ENCODE measurements at places on chromosomes 1 and 21.

GRCh38 chr21:35291973-35292627, 243.0 kb upstream of the RUNX1 start:
- no peaks in the 10 kb centered on the region for H3K36me3 ChIP-seq
- H3K4me1 ChIP-seq: no peaks in the 10 kb centered on the region
- H3K27me3 ChIP-seq: no peaks in the 10 kb centered on the region
- H3K4me3 ChIP-seq: no peak overlapping the region
- DNase-seq: no peak
- H3K27ac ChIP-seq: no peak overlapping the region

- H3K27me3 ChIP-seq: peaks cover 41% of the 10 kb centered on the region
- H3K36me3 ChIP-seq: peaks cover 2% of the 10 kb centered on the region
- H3K4me3 ChIP-seq: no peak within 1 kb of the TSS
- no peak within 1 kb of the TSS for H3K27ac ChIP-seq
- no peak for DNase-seq
- no peaks in the 10 kb centered on the region for H3K4me1 ChIP-seq
Measured at GRCh38 chr1:54017979-54018378, at the start of gene LDLRAD1. Gene LDLRAD1, minus strand, starts transcription at chr1:54018186. Its CDS starts 74 bp downstream, at chr1:54018112.

- H3K36me3 ChIP-seq: peaks cover 17% of the 10 kb centered on the region
- peaks cover 23% of the 10 kb centered on the region for H3K4me1 ChIP-seq
- no peak for DNase-seq
- H3K27ac ChIP-seq: no peak overlapping the region
- H3K4me3 ChIP-seq: peak overlapping the region; percentile 42
Measured at GRCh38 chr1:6623269-6623965, 1.3 kb upstream of the THAP3 start.

- H3K4me1 ChIP-seq: peaks cover 6% of the 10 kb centered on the region
- H3K36me3 ChIP-seq: peaks cover 1% of the 10 kb centered on the region
- H3K27me3 ChIP-seq: peaks cover 49% of the 10 kb centered on the region
- H3K27ac ChIP-seq: no peak overlapping the region
Measured at GRCh38 chr1:207645635-207646081, 725 bp downstream of the CR1L start.

- no peaks in the 10 kb centered on the region for H3K4me1 ChIP-seq
- DNase-seq: no peak
- H3K4me3 ChIP-seq: no peak overlapping the region
- H3K27me3 ChIP-seq: peaks cover 43% of the 10 kb centered on the region
- no peak overlapping the region for H3K27ac ChIP-seq
- H3K36me3 ChIP-seq: no peaks in the 10 kb centered on the region
Measured at GRCh38 chr1:171852272-171852671, 11.0 kb downstream of the DNM3 start.

DNA sequence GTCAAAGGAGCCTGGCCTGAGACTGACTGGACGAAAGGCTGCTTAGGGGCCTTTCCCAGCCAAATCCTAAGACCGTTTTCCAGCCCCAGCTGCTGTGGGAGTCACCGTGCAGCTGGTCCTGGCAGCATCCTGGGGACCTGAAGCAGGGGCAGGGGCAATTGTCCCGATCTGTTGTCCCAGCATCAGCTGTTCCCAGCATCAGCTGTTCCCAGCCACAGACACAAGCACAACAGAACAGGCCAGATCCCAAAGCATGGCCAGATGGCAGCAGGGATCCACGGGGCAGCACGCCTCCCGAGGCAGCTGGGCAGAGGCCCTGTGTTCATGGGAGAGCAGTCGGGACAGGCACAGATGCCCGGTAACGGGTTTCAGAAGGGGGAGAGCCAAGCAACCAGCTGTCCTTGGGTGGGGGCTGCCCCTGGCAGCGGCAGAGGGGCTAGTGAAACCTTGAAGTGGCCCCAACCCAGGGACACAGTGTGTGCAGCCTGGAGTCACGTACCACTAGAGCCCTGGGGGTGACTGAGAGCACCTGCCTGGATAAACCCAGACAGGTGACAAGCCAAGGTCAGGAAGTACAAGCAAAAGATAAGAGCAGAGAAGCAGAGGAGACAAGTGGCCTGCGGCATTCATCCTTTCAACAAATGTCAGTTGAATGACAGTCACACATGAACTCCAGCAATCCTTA, 13.3 kb downstream of the CELA2B start:
- H3K4me1 ChIP-seq: no peaks in the 10 kb centered on the region
- no peak overlapping the region for H3K4me3 ChIP-seq
- peaks cover 14% of the 10 kb centered on the region for H3K36me3 ChIP-seq
- no peak overlapping the region for H3K27ac ChIP-seq
- DNase-seq: no peak

DNA sequence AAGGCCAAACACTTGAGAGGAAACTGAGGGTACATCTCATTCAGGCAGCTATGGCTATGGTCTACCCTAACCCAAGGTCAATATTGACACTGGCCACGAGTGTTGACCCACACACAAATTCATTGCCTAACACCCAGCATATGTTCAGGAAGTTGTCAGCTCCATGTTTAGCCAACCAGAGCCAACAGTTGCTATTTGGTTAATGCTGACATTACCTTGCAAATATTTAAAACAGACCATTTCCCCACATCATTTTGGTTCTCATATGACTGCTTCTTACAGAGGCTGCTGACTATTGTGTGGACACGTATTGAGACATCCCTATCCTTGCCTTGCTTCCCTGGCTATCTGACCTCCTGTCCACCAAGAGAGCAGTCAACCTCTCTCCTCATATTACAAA, 97.3 kb downstream of the LMX1A start:
- no peak overlapping the region for H3K4me3 ChIP-seq
- H3K4me1 ChIP-seq: no peaks in the 10 kb centered on the region
- peaks cover 35% of the 10 kb centered on the region for H3K27me3 ChIP-seq
- H3K36me3 ChIP-seq: no peaks in the 10 kb centered on the region
- no peak for DNase-seq
- H3K27ac ChIP-seq: no peak overlapping the region

DNA sequence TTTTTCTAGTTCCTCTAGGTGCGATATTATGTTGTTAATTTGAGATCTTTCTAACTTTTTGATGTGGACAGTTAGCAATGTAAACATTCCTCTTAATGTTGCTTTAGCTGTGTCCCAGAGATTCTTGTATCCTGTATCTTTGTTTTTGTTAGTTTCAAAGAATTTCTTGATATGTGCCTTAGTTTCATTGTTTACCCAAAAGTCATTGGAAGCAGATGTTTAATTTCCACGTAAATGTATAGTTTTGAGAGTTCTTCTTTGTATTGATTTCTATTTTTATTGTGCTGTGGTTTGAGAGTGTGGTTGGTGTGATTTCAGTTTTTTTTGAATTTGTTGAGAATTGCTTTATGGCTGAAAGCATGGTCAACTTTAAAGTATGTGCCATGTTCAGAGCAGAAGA, 319.4 kb downstream of the PTBP2 start:
- no peaks in the 10 kb centered on the region for H3K4me1 ChIP-seq
- no peak overlapping the region for H3K27ac ChIP-seq
- H3K36me3 ChIP-seq: no peaks in the 10 kb centered on the region
- peaks cover 18% of the 10 kb centered on the region for H3K27me3 ChIP-seq
- DNase-seq: no peak
- no peak overlapping the region for H3K4me3 ChIP-seq

GRCh38 chr1:205258719-205259118, 31.0 kb downstream of the TMCC2 start:
- DNase-seq: no peak
- H3K4me3 ChIP-seq: no peak overlapping the region
- peaks cover 19% of the 10 kb centered on the region for H3K4me1 ChIP-seq
- no peaks in the 10 kb centered on the region for H3K27me3 ChIP-seq
- no peaks in the 10 kb centered on the region for H3K36me3 ChIP-seq

DNA sequence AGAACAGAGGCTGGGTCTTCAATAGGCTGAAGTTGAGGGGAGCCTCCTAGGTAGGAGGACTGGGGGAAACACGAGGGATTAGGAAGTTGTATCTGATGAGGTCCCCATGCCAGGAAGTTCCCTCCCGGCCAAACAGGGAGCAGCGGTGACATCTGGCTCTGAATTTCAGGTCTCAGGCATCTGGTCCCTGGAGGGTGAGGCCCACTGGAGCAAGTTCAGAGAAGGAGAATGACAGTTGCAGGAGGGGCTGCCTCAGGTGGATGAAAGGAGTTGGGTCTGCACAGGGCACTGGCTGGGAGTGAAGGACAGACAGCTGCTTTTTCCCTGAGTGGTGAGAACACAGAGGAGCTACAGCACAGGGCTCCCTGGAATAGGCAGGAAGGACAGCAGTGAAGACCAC, 9.1 kb downstream of the TMEM9 start:
- H3K27me3 ChIP-seq: no peaks in the 10 kb centered on the region
- H3K36me3 ChIP-seq: peaks cover 11% of the 10 kb centered on the region
- H3K4me1 ChIP-seq: no peaks in the 10 kb centered on the region
- H3K4me3 ChIP-seq: no peak overlapping the region

GRCh38 chr1:56387071-56387740, 192.2 kb downstream of the PLPP3 start:
- no peaks in the 10 kb centered on the region for H3K4me1 ChIP-seq
- H3K27me3 ChIP-seq: no peaks in the 10 kb centered on the region
- DNase-seq: no peak

DNA sequence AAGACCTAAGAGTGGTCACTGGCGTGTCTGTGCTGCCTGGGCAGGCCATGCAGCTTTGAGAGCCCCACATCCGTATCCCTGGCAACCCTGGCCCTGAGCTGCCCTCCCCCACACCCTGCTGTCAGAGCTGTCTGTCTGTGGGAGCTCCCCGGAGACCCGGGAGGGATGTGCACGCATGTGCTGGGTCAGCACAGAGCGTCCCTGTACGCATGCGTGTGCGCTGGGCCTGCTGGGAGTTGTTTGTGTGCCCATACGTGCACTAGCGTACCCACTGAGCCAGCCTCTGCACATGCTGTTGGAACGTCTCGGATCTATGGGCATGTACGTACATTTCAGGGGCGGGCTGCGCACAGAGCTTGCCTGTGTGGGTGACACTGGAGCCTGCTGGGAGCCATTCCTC, 89.3 kb downstream of the EPHB2 start:
- DNase-seq: no peak
- no peaks in the 10 kb centered on the region for H3K36me3 ChIP-seq
- no peak overlapping the region for H3K27ac ChIP-seq
- H3K4me3 ChIP-seq: no peak overlapping the region
- H3K27me3 ChIP-seq: peaks cover 8% of the 10 kb centered on the region

DNA sequence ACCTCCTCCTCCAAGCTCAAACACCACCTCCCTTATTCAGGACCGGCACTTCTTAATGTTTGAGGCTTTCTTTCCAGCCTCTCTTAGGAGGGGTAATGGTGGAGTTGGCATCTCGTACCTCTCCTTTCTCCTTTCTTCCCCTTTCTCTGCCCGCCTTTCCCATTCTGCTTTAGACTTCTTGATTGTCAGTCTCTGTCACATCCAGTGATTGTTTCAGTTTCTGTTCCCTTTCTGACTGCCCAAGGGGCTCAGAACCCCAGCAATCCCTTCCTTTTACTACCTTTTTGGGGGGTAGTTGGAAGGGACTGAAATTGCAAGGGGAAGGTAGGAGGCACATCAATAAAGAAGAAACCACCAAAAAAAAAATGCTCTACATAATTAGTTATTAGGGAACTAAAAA, 5.6 kb downstream of the ELK4 start:
- H3K36me3 ChIP-seq: peaks cover 46% of the 10 kb centered on the region
- H3K4me1 ChIP-seq: peaks cover 69% of the 10 kb centered on the region
- no peaks in the 10 kb centered on the region for H3K27me3 ChIP-seq
- H3K4me3 ChIP-seq: no peak overlapping the region
- DNase-seq: no peak

GRCh38 chr1:110408488-110408887, 994 bp upstream of the LAMTOR5 start:
- no peaks in the 10 kb centered on the region for H3K27me3 ChIP-seq
- H3K27ac ChIP-seq: peak overlapping the region; percentile 97
- DNase-seq: no peak
- peak overlapping the region; percentile 93 for H3K4me3 ChIP-seq
- H3K4me1 ChIP-seq: peaks cover 27% of the 10 kb centered on the region

DNA sequence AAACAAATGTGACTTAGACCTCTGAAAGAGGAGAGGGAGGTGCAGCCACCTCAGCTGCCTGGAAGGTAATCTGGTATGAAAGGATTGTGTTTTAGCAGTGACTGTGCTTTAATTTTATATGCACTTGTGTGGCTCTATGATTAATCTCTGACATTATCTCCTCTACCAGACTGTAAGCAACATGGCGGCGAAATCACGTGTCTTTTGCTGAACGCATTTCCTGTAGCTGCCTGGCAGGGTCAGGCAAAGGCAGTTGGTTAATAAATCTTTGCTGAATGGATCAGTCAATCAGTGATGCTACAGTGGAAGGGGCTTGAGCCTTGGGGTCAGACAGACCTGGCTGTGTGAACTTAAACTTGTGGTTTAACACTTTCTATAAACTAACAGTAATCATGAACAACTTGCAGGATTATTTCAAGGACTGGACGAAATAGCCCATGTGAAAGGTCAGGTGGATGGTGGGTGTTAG, 96.9 kb downstream of the ADSS2 start:
- H3K27ac ChIP-seq: no peak overlapping the region
- H3K36me3 ChIP-seq: no peaks in the 10 kb centered on the region
- H3K27me3 ChIP-seq: peaks cover 20% of the 10 kb centered on the region
- peaks cover 3% of the 10 kb centered on the region for H3K4me1 ChIP-seq
- no peak for DNase-seq

- H3K4me3 ChIP-seq: no peak overlapping the region
- H3K4me1 ChIP-seq: no peaks in the 10 kb centered on the region
- DNase-seq: no peak
- H3K27ac ChIP-seq: no peak overlapping the region
- H3K27me3 ChIP-seq: no peaks in the 10 kb centered on the region
Measured at GRCh38 chr1:114561333-114561732, 20.1 kb downstream of the BCAS2 start.

DNA sequence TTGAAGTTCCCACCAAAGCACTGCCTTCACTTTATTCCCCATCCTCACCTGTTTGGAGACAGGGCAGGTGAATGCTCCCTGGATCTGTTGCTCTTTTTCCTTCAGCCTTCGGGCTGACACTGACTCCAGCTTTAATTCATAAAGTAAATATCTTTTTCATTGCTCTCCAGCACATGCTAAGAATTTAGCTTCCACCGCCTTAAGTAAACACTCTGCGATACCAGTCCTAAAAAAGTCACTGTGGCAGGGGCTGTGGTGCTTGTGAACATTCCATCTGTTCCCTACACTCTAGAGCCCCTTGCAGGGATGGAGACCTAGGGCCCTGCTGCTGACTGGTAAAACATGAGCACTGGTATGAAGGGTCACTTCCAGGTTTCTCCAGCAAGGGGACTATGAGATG, 896 bp upstream of the PLA2G2A start:
- H3K36me3 ChIP-seq: no peaks in the 10 kb centered on the region
- peaks cover 57% of the 10 kb centered on the region for H3K27me3 ChIP-seq
- H3K4me1 ChIP-seq: no peaks in the 10 kb centered on the region
- no peak for DNase-seq

- H3K36me3 ChIP-seq: no peaks in the 10 kb centered on the region
- H3K27me3 ChIP-seq: no peaks in the 10 kb centered on the region
- DNase-seq: no peak
- no peak overlapping the region for H3K27ac ChIP-seq
- H3K4me1 ChIP-seq: peaks cover 6% of the 10 kb centered on the region
Measured at GRCh38 chr1:97824200-97824599, 96.6 kb downstream of the DPYD start.

DNA sequence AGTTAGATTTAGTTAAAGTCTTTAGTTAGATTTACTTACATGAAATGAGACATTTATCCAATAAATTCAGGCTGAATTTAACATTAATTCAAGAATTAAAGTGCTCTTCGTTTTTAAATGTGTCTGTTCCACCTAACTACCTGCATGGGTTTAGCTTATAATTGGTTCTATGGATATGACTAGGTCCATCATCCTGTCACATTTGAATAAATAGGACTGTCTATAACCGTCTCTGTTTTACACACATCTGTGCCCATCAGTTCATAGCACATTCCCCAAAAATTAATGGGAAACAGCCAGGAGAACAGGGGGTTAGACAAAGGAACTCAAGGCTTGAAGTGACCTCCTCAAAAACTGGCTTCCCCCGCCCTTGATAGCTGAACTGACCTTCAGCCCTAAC, 219.6 kb downstream of the MRPL39 start:
- no peak overlapping the region for H3K4me3 ChIP-seq
- DNase-seq: no peak
- no peaks in the 10 kb centered on the region for H3K36me3 ChIP-seq
- no peak overlapping the region for H3K27ac ChIP-seq
- H3K27me3 ChIP-seq: no peaks in the 10 kb centered on the region

Data from central memory CD8-positive, alpha-beta T cell (primary cell).